ENCODE measurements at places on chromosomes 5 and 9. TPM values are rescaled to one million over a fixed set of nuclear protein-coding genes. Genes with fewer than 3 reads are reported as not detected.

Gene DBH
- polyA plus RNA-seq, result 1.2 TPM

DNA sequence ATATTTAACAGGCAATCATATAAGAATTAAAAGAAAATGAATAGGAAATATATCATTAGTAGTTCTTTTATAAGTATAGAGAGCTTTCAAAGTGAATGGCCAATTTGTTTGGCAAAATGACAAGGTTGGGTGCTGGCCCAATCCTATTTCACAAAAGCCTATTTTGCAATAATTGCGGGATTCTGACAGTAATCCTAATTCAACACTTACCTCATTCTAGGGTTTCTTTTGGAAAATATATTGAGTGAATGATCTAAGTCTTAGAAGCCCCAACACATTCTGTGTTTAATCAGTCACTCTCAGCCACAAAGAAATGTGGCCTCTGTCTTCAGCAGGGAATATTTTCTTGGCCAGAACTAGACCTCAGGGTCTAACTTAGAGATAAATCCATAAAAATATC lies 835.9 kb upstream of the ZNF608 start:
- no peak for DNase-seq

Gene F2R
- polyA plus RNA-seq, result 47.6 TPM

DNA sequence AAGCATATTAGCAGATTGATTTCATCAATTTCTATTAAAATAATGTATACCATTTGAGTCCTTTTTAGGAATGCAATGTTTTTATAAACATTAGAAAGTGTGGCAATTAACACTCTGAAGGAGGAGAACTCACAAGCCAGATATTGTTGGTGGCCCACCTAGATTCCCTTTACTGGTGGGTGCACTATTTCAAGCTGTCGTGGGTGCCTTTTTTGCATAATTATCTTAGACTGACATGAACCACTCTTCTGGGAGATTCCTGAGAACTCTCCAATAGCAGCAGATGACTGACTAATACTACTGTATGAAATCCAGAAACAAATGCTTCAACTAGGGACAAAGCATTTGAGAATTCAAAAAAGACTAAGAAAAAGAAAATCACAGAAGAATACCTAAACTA lies 526.0 kb downstream of the CDH18 start:
- DNase-seq, result no peak

Gene IL17B
- 1.5 TPM for polyA plus RNA-seq

- DNase-seq, result peak; percentile 78
Measured at GRCh38 chr5:163503106-163504078, 2.0 kb upstream of the MAT2B start.

Gene MARCHF6
- polyA plus RNA-seq, result 166 TPM

Gene AQP7
- polyA plus RNA-seq, result 2.9 TPM

Gene CDX1
- polyA plus RNA-seq, result 0.32 TPM

Gene FOXD4L3
- polyA plus RNA-seq, result not detected

GRCh38 chr5:173217626-173218397 lies 17.2 kb downstream of the NKX2-5 start:
- no peak for DNase-seq

Gene IL9
- polyA plus RNA-seq, result not detected

Gene CCDC107
- polyA plus RNA-seq, result 11.9 TPM

Gene DRD1
- polyA plus RNA-seq, result 0.11 TPM

DNA sequence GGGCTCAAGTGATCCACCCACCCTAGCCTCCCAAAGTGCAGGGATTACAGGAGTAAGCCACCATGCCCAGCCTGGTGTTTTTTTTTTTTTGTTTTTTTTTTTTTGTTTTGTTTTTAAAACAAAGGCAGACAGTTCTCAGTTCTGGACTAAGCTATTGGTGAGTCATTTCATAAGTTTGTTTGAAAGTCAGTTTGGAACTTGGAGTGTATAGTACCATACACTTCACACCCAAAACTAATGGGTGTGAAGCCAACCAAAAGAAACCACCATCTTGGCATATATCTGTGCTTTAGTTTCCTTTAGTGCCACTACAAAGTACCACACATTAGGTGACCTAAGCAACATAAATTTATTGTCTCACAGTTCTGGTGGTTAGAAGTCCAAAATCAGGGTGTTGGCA lies 13.4 kb downstream of the MAST4 start:
- DNase-seq, result no peak

- DNase-seq, result no peak
Measured at GRCh38 chr9:136928591-136928990, 15.9 kb downstream of the FBXW5 start.

- DNase-seq, result no peak
Measured at GRCh38 chr5:1882337-1883119, at the start of gene IRX4. TSS of gene IRX4 (minus strand) at chr5:1882925. CDS start at chr5:1882647, 278 bp downstream.

- DNase-seq, result peak; percentile 54
Measured at GRCh38 chr5:58622936-58623871, 40.3 kb downstream of the RAB3C start.

GRCh38 chr9:93589688-93590087 lies 13.3 kb downstream of the PHF2 start:
- DNase-seq, result no peak

DNA sequence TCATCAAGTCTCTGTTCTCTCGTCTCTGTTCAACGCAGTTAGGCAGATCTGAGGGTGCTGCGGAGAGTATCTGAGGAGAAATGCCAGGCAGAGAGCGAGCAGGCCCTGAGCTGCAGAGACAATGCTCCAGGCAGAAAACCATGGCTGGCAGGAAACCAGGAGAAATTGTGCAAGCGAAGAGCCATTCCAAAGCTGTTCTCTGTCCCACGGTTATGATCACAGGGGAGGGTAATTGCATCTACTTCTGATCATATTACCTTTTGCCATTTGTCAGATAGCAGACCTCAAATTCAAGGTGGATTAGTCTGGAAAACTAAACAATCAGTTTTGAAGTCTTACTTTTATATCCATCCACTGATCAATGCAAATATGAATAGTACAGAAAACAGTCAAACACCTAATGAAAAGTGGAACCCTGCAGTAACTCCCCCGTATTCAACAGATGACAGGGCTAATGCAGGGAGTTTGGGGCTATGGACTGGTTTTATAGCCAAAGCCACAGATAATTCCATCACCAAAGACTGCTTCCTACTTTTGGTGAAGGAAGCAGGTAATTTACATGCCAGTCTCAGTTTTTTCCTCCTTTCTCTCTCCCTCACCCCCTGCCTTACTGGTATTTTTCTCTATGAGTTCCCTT lies 228.0 kb downstream of the DCP2 start:
- DNase-seq, result no peak

DNA sequence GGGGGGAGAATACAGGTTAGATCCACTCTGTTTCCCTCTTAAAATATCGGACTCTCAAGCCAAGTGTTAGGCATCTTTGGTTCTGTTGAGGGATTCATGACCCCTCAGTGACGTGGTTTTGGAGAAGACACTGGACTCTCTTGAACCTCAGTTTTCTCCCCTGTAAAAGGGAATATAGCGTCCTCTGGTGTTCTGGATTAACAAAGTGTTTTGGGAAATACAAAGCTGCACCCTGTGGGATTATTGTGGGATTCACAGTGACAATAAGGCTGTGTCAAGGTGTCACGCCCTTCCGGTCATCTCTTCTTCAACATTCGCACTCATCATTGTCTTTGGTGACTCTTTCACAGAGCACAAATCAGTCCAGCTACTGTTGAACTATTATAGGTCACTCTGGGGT lies 139.0 kb downstream of the IRX1 start:
- DNase-seq, result no peak

Gene SMAD5
- polyA plus RNA-seq, result 79.9 TPM

- DNase-seq, result no peak
Measured at GRCh38 chr5:109230369-109230768, 179.4 kb downstream of the PJA2 start.

Gene SV2C
- 0.26 TPM for polyA plus RNA-seq

GRCh38 chr5:179301796-179302195 lies 43.5 kb downstream of the ADAMTS2 start:
- peak; percentile 65 for DNase-seq

DNA sequence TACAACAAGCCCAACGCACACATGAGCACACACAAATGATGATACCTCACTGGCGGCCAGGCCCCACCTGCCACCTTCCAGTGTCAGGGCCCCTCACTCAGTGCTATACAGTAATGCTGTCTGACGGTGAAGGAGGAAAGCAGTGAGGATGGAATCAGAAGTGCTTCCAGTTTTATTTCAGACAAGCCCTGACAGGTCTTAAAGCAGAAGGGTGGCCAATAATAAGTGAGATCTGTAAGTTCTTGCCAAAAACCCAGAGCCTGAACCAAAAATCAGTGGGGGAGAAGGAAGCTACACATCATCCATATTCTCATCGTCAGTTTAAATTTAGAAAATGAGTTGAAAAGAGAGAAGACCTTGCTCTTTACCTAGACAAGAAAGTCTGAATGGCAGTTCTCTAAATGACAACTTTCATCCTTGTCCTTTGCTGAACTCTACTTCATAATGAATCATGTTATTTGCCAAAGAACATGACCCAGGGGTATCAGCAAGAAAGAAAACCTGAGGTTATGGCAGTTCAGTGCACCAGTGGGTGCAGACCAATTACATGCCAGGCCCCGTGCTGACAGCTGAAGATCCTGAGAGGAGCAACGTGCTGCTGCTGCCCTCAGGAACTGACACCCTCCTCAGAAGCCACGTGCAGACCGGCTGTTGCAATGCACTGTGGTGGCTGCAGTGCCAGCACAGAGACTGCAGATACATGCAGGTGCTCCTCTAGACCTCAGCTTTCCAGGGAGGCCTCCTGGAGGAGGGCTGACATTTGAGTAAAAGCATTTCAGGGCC lies 118.7 kb downstream of the DROSHA start:
- DNase-seq, result no peak

Gene SNX18
- polyA plus RNA-seq, result 15.3 TPM

DNA sequence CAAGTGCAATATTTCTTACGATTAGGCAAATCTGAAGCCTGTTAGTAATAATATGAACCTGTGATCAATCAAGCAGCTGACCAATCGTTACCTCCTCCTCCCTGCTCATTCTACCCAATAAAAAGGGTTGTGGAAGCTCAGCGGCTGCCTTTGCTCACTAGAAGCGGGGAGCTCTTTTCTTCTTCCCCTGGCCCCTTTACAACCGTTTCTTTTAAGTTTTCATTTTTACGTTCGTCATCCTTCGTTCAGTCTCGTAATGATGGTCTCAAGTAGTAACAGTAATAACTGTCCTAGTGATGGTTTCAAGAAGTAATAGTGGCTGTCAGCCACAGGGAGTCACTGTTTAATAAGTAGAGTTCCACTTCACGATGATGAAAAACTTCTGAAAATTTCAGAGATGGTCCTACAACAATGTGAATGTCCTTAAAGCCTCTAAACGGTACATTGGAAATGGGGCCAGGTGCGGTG lies 6.2 kb downstream of the UGT3A2 start:
- DNase-seq, result no peak

DNA sequence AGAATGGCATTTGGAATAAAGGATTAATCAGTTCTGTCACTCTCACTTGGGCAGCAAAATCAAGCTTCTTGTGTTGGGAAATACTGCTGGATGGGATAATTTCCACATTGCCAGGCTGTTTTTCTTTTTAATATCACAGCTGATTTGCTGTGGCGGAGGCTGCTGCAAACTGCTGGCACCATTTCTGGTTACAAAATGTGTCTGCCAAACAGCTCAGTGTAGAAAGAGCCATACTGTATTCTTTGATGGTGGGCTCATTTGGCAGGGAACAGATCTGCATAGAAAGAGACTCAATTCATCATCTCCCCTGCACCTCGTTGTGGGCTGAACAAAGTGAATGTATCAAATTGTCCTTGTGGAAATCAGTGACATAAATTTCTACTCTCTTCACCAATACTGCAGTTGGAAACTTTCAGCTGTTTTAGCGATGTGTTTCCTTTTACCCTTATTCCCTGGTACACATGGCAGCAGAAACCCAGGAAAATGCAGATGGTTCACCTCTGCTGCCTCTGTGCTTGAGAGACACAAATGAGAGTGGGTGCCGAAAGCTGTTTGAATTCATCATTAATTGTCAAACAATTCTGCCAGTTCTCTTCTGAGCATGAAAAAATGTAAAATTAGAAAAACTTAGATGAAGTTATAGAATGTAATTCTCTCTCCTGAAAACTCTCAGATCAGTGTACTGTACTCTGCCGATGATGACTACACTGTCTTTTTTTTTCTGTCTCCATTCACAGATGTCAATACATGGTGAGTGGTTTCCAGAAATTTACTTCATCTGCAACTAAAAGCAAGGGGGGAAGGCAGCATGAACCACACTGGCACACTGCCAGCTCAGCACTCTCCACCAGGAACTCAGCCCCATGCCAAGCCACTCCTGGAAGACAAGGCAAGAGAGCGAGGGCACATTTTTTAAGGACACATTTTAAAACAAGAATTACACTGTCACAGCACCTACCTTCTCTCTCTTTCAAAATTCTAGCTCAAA lies 75.0 kb downstream of the HMHB1 start:
- DNase-seq, result peak; percentile 55

DNA sequence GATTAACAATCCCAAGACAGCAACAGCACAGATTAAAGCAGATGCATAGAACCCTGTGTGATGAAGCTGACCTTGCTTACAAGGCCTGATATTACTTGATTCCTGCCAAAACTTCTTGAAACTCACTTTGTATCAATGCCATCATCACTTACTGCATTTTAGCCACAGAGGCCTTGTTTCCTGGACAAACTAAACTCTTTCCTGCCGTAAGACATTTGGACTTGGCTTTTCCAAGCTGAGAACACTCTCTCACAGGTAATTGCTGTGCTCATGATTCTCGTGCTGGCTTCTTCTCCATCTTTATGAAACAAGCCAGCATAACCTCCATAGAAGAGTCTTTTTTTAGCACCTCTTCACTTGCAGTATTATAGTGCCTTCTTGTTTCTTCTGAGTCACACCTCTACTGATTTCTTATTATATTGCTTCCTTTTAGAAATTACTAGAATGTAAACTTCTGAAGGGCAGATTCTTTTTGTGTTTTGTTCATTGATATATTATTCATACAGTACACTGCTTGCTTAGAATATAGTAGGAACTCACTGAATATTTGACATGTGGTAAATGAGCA lies 456.5 kb upstream of the ZNF608 start:
- no peak for DNase-seq

GRCh38 chr9:87707805-87708506 lies 18.0 kb upstream of the CTSL start:
- DNase-seq, result no peak

- DNase-seq, result no peak
Measured at GRCh38 chr5:170226661-170227060, 6.1 kb upstream of the C5orf58 start.

- peak; percentile 54 for DNase-seq
Measured at GRCh38 chr5:124628721-124629596, 117.5 kb downstream of the ZNF608 start.

DNA sequence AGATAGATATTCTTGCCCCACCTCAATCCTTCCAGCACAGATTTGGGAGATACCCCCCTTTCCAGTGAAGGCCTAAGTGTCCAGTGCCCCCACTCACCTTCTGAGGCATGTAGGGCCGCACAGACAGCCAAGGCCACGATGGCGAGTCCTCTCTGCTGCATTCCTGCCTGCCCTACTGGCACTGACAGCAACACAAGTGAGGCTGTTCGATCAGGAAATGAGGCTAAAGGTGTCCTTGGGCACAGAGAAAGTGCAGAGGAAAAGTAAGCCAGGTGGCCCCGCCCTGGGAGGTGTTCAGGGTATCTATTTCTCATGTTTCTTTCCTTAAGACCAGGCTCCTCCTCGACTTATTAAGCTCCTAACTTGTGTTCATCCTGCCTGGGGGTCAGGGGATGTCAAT lies at the start of gene CCL28:
Gene CCL28, minus strand, starts transcription at position 236 of the 400 bp plus-strand sequence. Its CDS starts 75 bp downstream, at position 161.
- DNase-seq, result no peak

Gene FOXD1
- polyA plus RNA-seq, result not detected
